ENCODE measurements at places on chromosomes 6 and 20.

DNA sequence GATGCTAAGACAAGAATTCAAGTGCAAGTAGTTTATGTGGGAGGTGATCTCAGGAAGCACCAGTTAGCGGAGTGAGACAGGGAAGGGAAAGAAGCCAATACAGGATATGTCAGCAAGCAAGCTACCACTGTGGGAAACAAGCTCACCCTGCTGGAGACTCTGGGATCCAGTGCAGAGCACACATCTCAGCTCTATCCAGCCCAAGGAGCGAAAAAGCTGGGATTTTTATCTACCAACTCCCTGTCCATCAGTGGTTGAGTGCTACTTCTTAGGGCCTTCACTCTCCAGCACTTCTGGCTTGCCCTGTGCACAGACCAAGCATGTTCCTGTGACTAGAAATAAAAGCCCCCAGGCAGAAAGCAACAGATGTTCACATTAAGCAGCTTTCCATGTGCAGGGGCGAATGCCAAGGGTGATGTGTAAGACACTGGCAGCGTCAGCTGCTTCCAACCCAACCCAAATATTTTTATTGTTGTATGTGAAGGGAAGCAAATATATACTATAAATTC, 10.8 kb upstream of the RNF24 start:
- DNase-seq: no peak

- DNase-seq: peak; percentile 43
Observed at GRCh38 chr6:152338335-152339125, 298.6 kb downstream of the SYNE1 start.

DNA sequence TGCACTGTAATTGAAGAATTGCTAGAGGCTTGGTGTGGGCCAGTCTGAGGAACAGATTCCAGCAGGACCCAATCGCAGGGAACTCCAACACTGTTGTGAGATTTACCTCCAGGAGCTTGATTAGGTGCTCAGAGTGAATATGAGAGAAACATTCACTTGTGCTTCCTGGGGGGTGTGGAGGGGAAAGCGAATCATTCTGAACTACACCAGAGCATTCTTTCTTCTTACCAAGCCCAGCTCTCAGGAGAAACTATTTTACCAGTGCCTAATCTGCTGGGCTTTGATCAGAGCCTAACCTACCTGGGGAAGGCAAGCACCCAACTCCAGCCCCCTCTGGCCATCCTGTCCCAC, 7.4 kb upstream of the SIRPB1 start:
- DNase-seq: no peak

GRCh38 chr20:40196846-40197436, 492.1 kb downstream of the MAFB start:
- DNase-seq: no peak

DNA sequence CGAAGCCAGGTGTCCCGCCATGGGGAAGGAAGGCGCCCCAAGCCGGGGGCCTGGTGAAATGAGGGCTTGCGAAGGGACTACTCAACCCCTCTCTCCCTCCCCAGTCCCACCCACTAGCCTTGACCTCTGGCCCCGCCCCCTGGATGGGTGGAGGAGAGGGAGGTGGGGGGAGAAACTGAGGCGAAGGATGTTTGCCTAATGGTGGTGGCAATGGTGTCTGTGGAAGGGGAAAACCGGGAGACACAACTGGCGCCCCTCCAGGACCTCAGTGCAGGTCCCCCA, at the start of gene POU5F1:
POU5F1 (minus strand) TSS at position 83 of the 282 bp plus-strand sequence; CDS start at position 21, 62 bp downstream.
- no peak for DNase-seq

- no peak for DNase-seq
Observed at GRCh38 chr6:105591053-105591452, 188.2 kb upstream of the PREP start.

DNA sequence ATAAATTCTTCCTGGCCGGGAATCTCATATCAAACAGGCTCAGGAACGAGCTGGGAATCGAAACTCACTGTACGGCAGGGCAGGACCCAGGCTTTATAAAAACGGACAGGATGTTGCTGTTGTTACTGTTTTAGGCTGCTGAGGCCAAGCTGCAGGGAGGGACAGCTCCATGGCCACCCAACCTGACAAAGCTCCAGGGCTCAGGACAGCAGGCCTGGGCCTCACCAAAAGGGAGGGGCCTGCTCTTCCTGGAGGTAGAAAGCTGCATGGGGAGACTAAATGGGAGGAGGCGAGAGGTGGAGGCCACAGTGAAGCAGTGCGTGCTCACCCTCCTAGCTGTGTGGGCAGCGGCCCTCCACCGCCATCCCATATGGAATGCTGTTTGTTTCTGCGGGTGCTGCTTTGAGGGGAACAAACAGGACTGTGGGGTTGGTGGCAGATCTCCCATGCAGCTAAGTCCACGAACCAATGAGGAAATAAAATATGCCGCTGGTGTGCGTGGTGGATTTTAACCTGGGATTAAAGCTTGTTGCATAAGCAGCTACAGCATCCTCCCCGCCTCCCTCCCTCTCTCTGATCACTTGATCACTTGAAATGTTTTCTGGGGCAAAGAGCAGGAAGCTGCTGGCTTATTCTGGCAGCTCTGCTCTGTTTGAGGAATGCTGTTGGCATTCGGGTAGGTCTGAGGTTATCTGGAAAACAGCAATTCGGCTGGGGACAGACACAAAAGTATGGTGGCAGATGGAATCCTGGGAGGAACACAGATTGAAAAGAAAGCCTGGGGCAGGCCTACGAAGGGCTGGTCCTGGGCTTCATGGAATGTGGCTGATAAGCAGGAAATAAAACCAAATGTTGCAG, 2.4 kb upstream of the ZMYND8 start:
- DNase-seq: no peak

GRCh38 chr20:57283860-57284259, 17.4 kb upstream of the BMP7 start:
- DNase-seq: no peak

DNA sequence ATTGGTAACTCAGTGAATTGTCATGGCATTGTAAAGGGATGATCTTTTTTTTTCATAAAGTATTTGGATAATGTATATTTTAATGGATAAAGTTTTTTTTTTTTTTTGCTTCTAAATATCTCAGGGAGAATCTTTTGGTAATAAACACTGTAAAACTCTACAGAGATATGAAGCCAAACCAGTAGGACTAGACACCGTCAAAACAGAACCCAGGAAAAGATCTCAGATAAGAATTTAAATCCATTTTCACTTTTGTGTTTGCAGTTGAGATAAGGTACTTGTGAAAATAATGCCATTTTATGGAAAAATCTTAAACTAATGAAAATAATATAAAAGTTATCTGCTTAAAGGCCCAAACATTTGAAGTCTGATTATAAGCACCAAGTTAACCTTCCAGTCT, 27.0 kb downstream of the FAM83B start:
- no peak for DNase-seq

- no peak for DNase-seq
Observed at GRCh38 chr6:165662749-165663376, at the start of gene PDE10A. TSS of gene PDE10A (minus strand) at chr6:165663241. CDS start at chr6:165662811, 430 bp downstream.

DNA sequence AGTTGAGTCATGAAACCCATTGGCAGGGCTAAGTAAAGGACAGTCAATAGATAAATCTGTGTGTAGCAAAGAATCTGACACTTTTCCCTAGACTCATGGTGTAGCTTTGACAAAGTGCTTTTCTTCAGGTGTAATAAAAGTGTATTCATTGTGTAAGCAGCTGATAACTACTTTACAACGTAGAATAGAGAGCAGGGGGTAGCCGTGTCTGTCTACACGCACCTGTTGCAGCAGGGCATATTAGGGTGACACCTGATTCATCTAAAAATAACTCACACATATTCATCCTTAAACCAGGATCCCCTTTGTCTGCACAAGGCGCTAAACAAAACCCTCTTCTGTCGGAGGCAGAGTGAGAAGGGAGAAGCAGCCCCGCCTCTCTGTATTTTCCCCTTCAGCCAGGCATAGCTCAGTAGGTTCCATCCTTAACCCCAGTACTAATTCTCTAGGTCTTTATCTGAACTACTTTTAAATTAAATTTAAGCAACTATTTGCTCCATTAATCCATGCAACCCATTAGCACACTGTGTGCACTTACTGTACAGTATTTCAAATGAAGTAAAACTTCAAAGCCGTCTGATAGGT, 306.7 kb upstream of the SASH1 start:
- no peak for DNase-seq

GRCh38 chr6:40249935-40250334, 315.7 kb upstream of the MOCS1 start:
- no peak for DNase-seq

GRCh38 chr6:12010635-12011275, 1.4 kb upstream of the HIVEP1 start:
- no peak for DNase-seq

- DNase-seq: no peak
Observed at GRCh38 chr6:39923394-39923793, 10.9 kb downstream of the MOCS1 start.

DNA sequence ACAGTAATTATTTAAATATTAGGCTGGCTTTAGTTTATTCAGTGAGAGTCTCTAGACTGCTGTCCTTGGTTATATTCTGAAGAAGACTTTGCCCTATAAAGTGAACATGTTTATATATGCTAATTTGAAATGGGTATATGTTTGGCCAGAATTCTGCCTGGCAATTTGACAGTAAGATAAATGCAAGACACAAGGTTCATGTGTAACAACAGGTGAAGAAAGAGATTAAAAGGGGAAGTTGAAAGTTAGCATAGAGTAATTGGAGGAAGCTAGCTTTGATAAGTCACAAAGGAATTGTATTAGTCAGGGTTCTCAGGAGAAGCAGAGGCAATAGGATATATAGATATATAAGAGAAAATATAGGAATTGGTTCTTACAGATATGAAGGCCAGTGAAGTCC, 191.4 kb downstream of the CENPW start:
- DNase-seq: no peak

GRCh38 chr20:63112491-63113219, 103.3 kb downstream of the YTHDF1 start:
- no peak for DNase-seq

DNA sequence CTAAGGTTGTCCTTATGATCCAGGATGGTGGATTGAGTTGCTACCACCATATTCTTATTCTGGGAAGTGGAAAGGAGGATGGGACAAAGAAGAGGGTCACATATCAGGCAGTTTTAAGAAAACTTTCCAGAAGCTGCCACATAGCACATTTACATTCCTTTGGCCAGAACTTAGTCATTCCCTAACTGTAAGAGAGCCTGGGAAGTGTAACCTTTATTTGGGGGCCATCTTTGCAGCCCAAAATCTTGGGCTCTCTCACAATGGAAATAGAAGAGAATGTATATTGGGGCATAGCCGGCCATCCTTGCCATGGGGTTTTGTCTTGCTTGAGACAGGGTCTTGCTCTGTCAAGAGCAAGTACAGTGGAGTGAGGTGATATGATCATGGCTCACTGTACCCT, 8.4 kb downstream of the ZNF341 start:
- DNase-seq: no peak

GRCh38 chr6:44224029-44224964, 902 bp downstream of the SLC29A1 start:
- DNase-seq: no peak

DNA sequence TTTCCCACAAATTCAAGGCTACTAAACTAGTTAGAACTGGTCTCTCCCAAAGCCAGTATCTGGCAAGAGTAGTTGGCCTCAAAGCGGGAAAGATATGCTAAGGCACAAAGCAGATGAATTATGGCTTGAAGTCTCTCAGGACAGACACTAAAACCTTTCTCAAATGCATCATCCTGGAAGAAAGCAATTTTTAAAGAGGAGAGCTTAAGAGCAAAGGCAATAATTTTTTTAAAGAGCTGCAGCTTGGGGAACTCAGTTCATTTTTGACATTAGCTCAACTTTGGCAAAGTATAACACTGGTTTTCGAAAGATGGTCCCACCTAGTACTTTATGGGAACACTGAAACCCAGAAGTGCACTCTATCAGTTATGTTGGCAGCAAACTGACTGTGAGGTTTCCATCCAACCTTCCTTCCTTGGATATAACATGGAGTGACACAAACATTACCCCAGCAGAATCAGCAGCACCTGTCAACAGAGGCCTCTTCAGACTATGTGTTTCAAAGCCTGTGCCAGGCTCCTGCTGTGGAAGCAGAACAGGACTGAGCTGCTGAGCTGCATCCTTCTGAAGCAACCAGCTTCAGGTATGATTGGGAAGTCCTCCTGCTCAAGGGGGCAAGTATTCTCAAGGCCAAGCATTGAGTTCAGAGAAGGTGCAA, 852.3 kb upstream of the HS3ST5 start:
- DNase-seq: no peak

GRCh38 chr6:36150283-36150682, 20.0 kb downstream of the MAPK13 start:
- no peak for DNase-seq

- DNase-seq: no peak
Observed at GRCh38 chr6:18390476-18390875, 3.3 kb downstream of the RNF144B start.

DNA sequence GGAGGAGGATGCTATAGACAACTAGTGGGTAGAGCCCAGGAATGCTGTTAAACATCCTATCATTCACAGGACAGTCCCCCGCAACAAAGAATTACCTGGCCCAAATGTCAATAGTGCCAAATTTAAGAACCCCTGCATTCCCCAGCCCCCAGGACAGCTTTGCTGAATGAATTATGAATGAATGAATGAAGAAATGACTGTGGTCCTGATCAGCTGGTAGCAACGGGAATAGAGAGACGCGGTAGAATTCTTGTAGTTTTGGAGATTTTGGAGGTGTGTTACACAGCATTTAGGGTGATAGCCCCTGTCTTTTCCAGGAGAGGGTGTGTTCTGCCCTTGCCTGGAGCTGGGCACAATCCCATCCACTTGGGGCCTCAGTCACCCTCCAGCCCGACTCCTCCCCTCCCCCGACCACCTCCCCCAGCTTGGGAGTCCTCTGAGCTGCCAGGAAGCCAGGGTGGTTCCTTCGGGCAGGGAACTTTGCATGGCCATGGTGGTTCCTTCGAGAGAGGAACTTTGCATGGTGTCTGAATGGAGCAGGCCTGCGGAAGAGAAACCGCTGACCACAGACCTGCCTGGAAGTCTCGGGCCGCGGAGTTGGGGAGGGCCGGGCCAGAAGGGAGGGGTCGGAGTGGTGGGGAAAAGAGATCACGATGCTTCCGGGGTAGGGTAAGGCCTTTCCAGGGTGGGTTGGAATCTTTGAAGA, 1.0 kb upstream of the HCK start:
- no peak for DNase-seq

DNA sequence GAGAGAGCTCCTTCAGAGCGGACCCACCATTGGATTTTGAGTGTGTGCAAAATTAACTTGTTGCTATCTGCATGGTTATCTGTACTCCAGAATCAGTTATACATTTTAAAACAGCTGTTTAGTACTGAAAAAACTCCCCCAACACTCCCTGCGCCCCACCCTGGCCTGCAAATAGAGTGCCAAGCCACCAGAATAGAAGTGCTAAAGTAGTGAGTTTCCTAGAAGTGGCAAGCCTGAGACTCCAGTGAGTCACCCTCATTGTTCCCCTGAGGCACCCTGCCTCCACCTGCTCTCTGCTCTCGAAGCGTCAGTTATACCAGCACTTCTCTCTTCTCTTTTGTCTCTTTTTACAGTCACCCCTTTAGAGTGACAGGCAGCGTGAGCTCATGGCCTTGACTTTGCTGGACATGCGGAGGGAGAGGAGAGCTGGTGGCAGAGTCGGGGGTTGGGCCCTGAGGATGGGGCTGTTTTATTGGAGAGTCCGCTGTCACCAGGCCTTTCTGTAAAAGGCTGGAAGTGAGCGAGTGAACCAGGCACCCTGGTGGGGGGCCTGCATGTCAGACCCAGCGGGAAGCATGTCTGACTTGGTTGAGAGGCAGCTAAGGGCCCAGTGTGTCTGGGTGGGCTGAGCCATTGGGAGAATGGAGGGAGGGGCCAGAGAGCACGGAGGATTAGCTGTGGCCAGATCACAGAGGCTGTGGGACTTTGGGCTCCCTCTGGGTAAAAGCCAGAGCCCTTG, 10.4 kb downstream of the IGF2R start:
- DNase-seq: no peak

- DNase-seq: no peak
Observed at GRCh38 chr20:59175002-59175401, 11.4 kb downstream of the ZNF831 start.

- DNase-seq: no peak
Observed at GRCh38 chr6:140047321-140047720, 672.9 kb upstream of the CITED2 start.

All from omental fat pad (tissue), 4 donors.